CD4-positive, alpha-beta T cell treated with Interleukin-15 for 4 hours (primary cell): ENCODE measurements at places on chromosomes 3 and 15.
A peak's percentile ranks its signal among the peaks of the same experiment; 100 is the strongest.

DNA sequence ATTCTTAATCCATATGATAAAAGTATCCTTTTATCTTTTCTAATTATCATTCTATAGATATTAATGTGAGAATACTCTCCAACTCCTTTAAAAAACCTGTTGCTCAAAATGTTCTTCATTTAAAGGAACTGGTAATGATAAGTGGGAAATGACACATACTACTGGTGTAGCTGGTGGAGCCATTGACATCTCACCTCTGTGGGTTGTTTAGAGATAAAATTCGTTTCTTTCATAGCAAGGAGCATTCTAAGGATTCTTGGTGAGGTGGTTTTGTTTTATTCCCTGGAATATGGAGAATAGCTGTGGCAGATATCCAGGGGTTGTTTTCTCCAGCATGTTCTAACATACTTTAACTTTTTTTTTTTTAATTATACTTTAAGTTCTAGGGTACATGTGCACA lies 299.8 kb upstream of the THBS1 start:
- no peak for DNase-seq

GRCh38 chr3:65484964-65485363 lies 553.8 kb downstream of the MAGI1 start:
- DNase-seq: no peak

DNA sequence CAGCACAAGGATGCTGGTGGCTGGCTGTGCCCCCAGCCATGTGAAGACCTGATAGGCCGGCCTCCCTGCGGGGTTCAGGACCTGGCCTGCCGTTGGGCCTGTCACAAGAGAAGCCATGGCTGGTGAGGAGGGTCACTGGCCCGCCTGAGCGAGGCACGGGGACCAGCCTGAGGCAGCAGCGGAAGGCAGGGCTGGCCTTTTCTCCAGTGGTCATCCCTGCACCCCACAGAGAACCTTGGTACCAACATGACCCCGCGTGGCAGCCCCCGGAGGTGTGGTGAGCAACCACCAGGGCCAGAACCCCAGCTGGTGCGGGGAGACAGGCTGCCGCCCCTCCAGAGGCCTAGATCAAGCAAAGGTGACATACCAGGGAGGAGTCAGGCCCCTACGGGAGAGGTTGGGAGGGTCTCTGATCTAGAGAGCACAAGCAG lies 134.1 kb upstream of the MEF2A start:
- no peak for DNase-seq

GRCh38 chr3:87260270-87260669 lies 16.1 kb downstream of the POU1F1 start:
- peak; percentile 45 for DNase-seq

DNA sequence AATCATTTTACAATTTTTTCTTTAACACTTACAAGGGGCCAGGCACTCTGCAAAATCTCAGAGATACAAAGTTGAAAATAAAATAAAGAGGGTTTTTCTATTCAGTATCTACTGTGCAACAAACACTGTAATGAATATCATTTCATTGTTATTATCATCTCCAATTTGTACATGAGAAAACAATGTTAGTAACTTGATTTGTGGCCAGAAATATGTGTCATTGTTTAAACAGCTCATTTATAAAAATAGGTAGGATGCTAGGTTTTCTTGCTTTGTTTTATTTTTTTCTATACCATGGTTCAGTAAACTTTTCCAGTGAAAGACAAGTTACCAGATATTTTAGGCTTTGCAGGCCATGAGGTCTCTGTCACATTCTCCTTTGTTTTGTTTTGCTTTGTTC lies 318.1 kb upstream of the UBE2E2 start:
- DNase-seq: no peak

GRCh38 chr3:44931791-44932190 lies 44.2 kb downstream of the ZDHHC3 start:
- no peak for DNase-seq

DNA sequence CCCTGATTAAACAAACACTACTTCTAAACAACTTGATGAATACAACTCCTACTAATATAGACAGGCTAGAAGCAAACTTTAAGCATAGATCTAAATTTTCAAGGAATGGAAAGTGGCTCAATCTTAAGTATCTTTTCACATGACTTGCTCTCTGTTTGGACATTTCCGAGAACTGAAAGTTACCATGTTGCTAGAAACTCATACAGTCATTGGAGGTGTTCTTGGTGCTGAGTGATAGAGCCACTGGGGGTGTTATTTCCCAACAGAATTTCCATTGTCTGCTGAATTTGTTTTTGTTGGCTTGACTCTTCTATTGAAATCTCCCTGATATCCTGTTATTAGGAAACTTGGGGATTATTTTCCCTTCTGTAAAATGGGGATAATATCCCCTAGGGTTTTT lies 264.5 kb upstream of the RASGRP1 start:
- no peak for DNase-seq

- no peak for DNase-seq
Measured at GRCh38 chr15:61051569-61052031, 177.5 kb downstream of the RORA start.

- DNase-seq: no peak
Measured at GRCh38 chr3:159029306-159030026, 227.6 kb downstream of the MFSD1 start.

GRCh38 chr3:4814305-4814903 lies 164.8 kb upstream of the BHLHE40 start:
- DNase-seq: no peak

GRCh38 chr3:136008732-136009470 lies 43.4 kb downstream of the PPP2R3A start:
- no peak for DNase-seq

GRCh38 chr3:182121401-182121800 lies 409.7 kb downstream of the SOX2 start:
- no peak for DNase-seq

DNA sequence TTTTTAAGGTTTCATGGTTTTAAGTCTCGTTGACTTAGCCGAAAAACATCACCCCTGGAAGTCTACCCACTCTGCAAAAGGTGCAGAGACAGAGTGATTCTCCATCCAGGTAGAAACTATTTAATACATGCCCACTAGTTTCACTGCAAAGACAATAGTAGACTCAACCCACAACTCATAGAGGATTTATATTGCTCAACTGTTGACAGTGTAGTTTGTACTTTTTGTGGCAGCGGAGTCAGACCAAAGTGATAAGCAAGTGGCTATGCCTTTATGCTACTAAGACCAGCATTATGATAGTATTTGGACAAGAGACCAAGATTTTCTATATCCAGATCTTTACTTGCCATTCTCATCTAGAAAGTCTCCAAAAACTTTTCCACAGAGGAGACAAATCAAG lies 98.8 kb upstream of the ZBTB20 start:
- no peak for DNase-seq

GRCh38 chr3:17111586-17111985 lies 226.8 kb downstream of the PLCL2 start:
- no peak for DNase-seq

DNA sequence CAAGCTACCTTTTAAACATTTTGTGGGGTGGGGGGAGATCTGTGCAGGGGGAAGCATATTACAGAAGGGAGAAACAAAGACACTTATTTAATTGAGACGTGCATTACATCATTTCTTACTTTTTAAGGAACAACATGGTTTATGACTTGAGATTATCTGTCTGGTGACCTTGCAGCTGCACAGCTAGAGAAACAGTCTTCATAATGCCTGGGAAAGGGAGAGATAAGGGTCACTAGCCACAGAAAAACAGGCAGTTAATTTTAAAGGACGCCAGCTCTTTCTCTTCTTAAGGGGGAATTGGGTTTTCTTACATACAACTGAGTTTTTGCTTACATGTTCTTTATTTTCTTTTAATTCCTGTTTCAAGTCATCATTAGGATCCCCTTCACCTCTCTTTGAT lies 147.9 kb downstream of the SST start:
- no peak for DNase-seq

DNA sequence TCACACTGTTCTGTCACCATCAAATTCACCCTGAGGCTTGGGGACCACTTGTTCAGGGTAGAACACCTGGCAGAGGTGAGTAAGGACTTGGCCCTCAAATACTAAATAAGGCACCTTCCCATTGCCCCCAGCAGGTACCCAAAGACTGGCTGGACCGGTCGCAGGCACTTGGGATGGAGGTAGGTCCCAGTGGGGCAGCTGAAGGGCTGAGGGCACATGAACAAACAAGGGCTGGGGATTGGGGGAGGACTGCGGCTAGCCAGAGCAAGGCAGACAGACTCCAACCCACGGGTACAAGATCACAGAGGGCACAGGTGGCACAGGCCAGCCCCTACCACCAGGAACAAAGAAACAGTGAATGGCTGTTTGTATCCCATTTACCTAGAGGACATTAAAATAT lies 1.9 kb downstream of the MRPS25 start:
- no peak for DNase-seq

DNA sequence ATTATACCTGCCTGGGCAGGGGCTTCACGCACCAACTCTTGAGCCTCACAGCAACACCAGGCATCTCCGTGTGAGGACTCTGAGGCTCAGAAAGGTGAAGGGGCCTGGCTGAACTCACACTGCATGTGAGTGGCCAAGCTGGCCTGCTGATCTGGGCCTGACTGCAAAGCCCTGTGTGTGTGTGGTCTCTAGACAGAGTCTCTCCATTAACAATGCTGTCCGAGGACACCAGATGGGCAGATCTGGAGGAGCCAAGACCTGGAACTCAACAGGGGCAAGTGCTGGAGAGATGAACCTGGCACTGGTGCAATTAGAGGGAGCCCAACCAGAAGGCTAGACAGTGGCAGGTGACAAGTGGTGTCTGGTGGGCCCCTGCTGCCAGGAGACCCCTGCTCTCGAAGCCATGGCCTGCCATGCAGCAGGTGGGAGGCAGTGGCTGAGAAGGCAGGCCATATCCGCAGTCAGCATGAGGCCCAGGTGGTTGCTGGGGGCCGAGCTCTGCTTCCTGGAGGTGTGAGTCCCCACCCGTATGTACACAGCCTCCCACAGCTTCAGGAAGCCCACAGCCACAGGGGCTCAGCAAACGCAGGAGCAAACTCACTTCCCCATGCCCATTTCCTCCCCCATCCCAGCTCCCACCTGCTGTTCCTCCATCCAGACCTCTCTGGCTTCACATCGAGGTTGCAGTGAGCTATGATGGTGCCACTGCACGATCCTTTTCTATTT lies 39.0 kb downstream of the CYP11A1 start:
- no peak for DNase-seq
